ENCODE measurements at places on chromosomes 2 and 18.

DNA sequence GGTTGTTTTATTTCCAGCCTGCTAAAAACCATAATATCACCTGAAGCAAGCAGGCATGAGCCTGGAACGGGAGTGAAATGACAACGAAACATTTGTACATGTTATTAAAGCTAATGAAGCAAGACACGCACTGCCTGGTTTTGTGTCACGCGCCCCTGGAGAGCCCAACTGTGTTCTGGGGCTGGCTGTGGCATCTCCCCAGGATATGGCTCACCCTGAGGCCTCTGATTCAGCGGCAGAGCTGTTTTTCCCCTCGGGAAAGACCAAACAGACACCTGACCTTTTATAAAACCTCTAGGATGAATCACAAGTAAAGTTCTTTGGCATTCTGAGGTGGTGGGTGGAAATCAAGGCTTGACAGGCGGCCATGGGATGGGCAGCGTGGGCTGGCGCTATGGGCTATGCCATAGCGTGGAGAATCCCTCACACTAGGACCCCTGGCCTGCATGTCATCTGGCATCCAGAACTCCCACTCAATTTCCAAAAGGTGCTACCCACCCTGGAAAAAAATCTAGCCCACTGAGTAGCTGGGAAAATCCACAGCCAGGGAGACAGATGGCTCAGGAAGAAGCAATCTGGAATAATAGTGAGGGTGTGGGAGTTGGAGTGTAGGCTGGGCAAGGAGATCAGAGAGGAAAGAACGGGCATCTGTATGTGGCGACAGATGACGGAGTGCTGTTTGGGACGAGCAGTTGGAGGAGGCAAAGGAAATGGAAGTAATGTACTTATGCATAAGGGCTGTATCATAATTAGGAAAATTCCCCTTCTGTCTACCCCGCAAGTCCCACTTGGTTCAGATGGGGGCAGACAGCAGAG is 262.0 kb downstream of the AFF3 start:
- DNase-seq = no peak

- DNase-seq = no peak
These were observed 15.9 kb upstream of the FIGN start for GRCh38 chr2:163751696-163752095.

- no peak for DNase-seq
These were observed 341.8 kb downstream of the RBM43 start for GRCh38 chr2:150919901-150920300.

- no peak for DNase-seq
These were observed 424.6 kb downstream of the NCKAP5 start for GRCh38 chr2:133143645-133144044.
